ENCODE measurements at places on chromosomes 4 and X. TPM values are rescaled to one million over a fixed set of nuclear protein-coding genes. Genes with fewer than 3 reads are reported as not detected.
A peak's percentile ranks its signal among the peaks of the same experiment; 100 is the strongest.

Gene ETDB
- polyA plus RNA-seq: not detected

Gene ACE2
- polyA plus RNA-seq: 29.4 TPM

DNA sequence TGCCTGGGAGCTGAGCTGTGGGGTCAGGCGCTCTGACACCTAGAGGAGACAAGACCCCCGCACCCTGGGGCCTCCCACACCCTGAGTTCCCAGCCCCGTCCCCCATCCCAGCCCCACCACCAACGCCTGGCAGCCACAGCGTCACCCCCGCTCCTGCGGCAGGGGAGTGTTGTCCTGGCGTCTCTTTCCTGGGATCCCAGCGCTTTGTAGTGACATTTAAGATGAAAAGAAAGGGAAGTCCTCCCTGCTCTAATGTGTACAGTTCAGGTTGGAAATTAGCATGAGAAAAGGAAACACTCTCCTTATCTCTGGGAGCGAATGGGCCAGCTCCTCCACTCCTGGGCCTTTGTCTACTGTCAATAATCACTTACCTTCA is 112.1 kb downstream of the FAM53A start:
- DNase-seq: no peak

- DNase-seq: no peak
Measured at GRCh38 chrX:151970661-151971060, 3.8 kb downstream of the GABRE start.

DNA sequence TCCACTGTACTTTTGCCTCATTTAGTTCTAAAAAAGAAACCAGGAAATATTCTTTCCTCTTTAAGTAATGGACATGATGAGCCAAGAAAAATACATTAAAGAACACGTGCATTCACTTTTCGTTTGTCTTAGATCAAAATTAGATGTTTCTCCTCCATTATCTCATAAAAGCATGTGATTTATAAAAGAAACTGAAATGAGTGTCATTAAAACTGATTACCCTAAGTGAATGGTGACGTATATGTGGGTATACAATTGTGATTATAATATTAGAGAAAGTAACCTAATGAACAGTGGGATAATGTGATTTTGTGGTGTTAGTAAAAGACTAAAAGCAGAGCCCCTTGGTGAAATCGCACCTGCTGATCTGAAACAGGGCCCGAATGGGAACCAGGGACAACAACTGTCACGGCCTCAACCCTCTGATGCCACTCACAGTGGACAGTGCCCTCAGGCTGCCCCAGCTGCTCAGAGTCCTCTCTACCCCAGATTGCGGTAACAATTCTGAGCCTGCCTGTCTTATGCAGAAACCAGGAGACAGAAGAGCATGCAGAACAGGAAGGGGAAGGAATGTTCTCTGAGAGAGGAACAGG is 25.7 kb upstream of the HS6ST2 start:
- no peak for DNase-seq

DNA sequence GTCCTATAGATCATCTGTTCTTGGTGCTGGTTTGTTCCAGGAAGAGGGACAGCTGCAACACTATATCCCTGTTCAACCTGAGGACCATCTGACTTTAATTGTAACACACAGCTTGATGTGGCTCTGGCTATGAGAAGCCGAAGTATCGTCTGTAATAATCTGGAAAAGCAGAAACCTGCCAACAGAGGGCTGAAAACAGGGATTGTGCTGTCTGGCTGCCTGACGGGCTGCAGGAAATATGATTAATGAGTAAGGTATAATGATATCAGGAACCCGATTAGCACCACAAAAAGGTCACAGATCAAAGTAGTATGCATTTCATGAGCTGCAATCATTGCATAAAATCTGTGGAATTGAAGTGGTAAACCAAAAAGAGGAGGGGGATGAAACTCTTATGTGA is 170.4 kb upstream of the MAB21L2 start:
- no peak for DNase-seq

Gene VSIG4
- polyA plus RNA-seq: 6.4 TPM

DNA sequence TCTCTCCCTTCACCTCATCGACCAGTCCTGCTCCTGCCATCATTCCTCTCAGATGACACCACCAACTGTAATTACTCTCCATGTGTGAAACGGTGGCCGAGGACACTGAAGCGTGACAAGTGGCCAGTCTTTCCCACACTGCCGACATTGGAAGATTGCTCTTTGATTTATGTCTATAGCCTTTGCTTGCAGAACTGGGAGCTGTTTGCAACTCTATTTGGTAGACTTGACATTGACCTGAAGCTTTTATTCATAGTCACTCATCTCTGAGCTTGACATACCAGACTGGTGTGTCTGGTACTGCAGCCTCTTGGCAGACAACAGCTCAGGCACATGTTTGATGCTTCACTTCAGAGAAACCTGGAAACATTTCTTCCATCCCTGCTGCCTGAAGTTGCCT is 121.8 kb upstream of the GALNT7 start:
- DNase-seq: peak; percentile 49

- DNase-seq: no peak
Measured at GRCh38 chr4:44872246-44872645, 145.9 kb upstream of the GNPDA2 start.

Gene RTL5
- 22.7 TPM for polyA plus RNA-seq

- DNase-seq: no peak
Measured at GRCh38 chrX:112812741-112813140, 27.9 kb downstream of the AMOT start.

DNA sequence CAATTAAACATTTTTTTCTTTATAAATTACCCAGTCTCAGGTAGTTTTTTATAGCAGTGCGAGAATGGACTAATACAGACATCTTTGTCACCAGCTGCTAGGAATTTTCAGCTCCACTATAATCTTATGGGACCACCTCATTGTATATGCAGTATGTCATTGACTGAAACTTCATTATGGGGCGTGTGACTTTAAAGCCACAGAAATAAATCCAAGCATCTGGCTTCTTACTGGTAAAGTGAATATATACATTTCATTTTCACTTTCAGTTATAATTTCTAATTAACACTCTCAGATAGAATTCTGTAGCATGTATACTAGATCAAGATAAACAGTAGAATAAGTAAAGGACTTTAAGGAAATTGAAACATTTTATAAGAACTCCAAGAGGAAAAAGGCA is 21.9 kb downstream of the IL15 start:
- no peak for DNase-seq

Gene KLHL4
- polyA plus RNA-seq: 5.2 TPM

GRCh38 chrX:1592470-1593142 is 1.2 kb downstream of the AKAP17A start:
- no peak for DNase-seq

DNA sequence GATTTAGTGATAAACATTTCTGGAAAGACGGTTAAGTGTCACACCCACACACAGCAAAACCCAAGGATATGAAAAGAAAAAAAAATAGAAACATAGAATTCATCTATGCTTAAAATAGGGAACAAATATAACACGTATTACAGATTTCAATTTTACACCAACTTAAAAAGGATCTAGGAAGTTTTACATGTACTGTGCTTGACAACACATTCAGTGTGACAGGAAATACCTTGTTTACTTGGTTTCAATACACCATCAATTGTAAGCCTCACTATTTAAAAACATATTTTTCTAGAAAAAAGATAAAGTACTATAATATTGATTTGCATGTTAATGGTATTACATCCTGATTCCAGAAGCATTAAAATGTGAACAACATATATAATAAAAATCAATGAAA is 77.0 kb upstream of the SPRY1 start:
- DNase-seq: no peak

Gene RXFP1
- polyA plus RNA-seq: 0.33 TPM

DNA sequence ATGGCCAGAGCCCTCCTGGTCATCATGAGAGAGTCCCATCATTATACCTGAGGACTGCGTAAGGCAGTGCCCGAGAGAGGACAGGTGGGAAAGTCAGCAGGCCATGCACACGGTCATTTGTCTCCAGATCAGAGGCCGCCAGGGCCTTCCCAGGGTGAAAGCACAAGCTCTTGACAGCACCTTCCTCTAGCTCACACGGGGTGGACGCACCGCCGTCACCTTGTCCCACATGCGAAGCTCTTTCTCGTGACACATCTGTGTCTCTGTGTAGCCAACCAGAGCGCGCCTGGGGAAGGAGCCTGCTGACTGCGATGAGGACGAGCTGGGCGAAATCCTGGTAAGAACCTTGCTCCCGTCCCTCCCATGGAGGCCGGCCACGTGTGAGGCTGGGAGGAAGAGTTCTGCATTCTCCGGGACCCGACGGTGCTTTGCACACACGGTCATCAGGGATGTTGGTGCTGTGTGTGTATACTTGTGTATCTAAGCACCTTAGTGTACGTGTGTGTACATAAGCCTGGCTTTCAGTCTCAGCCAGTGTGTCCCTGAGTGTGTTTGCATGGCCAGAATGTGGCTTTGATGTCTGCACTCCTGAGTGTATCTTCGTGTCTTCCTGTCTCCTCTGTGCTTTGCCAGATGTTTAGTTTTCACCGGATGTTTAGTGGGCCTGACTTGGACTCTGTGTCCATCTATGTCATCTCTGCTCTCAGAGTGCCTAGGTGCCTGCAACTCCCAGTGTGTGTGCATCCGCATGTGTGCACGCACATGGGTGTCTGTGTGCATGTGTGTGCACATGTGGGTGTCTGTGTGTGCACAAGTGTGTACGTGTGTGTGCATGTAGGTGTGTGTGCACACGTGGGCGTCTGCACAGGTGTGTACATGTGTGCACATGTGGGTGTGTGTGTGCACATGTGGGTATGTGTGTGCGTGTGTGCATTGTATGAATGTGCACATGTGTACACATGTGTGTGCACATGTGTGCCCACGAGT is 15.1 kb downstream of the ATP5ME start:
- DNase-seq: no peak

- DNase-seq: no peak
Measured at GRCh38 chr4:68630371-68630770, 40.1 kb downstream of the UGT2B15 start.

- no peak for DNase-seq
Measured at GRCh38 chr4:6516281-6516680, 43.9 kb upstream of the PPP2R2C start.

- no peak for DNase-seq
Measured at GRCh38 chrX:72095370-72095769, 36.3 kb downstream of the RTL5 start.

DNA sequence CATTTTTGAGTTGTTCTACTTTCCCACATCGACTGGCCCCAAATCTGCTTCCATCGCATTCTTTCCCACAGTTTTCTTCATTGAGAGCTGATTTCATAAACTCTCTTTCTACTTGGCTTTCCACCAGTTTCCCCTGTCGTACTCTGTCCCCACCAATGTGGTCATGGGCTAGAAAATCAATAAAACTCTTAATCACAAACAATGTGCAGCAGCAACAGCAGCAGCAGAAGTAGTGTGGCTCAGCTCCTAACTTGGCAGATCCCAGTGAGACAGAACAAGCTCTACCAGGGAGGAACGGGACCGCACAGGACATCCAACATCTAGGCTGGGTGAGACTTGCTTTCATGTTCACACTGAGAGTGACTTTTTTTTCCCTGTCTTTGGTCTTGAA is 3.1 kb upstream of the SETD7 start:
- no peak for DNase-seq

GRCh38 chrX:113868177-113868576 is 715.7 kb upstream of the HTR2C start:
- no peak for DNase-seq

DNA sequence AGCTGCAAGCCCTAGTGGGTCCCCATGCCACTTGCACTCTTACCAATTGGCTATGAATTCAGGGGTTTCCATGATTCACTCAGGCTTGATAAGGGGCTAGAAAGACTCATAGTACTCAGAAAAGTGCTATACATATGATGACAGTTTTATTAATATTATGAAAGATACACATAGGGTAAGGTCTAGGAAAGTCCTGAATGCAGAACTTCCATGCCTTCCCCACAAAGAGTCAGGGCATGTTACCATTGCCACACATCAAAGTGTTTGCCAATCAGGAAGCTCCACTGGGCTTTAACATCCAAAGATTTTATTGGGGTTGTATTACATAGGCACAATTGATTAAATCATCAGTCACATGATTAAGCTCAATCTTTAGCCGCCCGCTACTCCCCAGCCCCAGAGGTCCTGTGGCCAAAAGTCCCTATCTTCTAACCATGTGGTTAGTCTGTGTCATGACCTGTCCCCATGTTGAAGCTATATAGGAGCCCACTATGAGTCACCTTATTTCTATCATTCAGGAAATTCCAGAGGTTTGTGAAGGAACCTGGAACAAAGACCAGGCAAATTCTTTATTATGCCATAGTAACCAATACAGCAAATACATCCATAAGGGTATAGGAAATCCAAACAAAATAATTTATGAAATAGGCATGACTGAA is 635.6 kb downstream of the STPG2 start:
- no peak for DNase-seq

- no peak for DNase-seq
Measured at GRCh38 chrX:9537781-9538180, 72.9 kb downstream of the TBL1X start.

Gene TMEM255A
- 0.25 TPM for polyA plus RNA-seq

DNA sequence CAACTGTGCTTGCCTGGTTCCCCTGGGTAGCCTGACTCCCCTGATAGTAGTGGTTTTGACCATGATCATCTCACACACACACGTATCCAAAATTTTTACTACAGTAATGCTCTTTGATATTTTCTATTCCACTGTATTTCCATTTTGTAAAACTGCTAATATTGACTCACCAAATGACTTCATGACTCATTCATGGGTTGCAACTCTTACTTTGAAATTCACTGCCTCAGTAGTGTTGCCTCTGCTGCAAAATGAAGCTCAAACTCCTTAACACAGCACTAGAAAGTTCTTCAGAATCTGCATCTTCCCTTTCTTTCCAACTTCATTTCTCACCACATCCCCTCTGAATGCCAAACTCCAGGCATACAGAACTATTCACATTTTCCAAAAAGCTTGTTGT is 20.3 kb downstream of the QRFPR start:
- DNase-seq: no peak

GRCh38 chr4:185523862-185524261 is 11.4 kb downstream of the PDLIM3 start:
- no peak for DNase-seq

- DNase-seq: no peak
Measured at GRCh38 chr4:111707491-111707890, 437.8 kb upstream of the FAM241A start.

Gene FATE1
- 0.18 TPM for polyA plus RNA-seq

GRCh38 chr4:8830611-8831200 is 40.9 kb downstream of the HMX1 start:
- DNase-seq: no peak

Gene MAML3
- 16.2 TPM for polyA plus RNA-seq

- no peak for DNase-seq
Measured at GRCh38 chrX:33195698-33196097, 15.7 kb downstream of the DMD start.

GRCh38 chr4:96626023-96626422 is 786.1 kb downstream of the PDHA2 start:
- no peak for DNase-seq

GRCh38 chrX:139882299-139882698 is 50.6 kb downstream of the ATP11C start:
- no peak for DNase-seq

DNA sequence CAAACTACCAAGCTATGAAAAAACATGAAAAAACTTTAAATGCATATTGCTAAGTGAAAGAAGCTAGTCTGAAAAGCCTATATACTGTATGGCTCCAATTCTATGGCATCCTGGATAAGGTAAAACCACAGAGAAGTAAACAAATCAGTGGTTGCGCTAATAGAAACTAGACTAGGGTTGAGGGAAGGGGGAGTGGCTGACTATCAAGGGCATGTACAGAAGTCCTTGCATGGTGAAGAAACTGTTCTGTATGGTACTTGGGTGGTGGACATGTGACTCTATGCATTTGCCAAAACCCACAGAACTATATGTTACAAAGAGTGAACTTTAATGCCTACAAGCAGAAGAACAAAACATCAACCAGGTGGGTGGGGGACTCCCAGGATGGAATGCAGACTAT is 96.8 kb downstream of the MTMR1 start:
- no peak for DNase-seq

Gene GRXCR1
- not detected for polyA plus RNA-seq

Gene POU4F2
- not detected for polyA plus RNA-seq

Gene CNKSR2
- polyA plus RNA-seq: 0.78 TPM
